EL (cell line): ENCODE measurements at places on chromosomes 5 and 9.

- DNase-seq, result peak; percentile 98
Measured at GRCh38 chr9:94139672-94140417, 55.6 kb downstream of the PTPDC1 start.

GRCh38 chr9:108994695-108995094 is 18.6 kb downstream of the CTNNAL1 start:
- peak; percentile 21 for DNase-seq

DNA sequence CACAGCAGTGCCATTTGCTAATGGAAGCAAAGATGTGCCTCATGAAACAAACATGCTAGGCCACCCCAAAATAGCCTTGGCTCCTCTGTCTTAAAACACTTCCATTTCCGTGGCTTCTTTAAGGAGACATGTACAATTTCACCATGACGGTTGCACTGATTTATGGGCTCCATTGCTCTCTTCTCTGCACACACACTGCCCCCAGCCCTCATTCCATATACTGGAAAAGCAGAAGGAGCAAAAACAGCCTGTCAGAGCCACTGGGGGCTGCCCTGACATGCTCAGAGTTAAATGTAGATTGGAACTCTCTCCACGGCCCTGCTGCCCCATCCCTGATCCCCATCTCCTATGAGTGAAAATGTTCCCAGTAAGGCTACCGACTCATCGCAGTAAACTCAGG is 114.8 kb downstream of the ROR2 start:
- DNase-seq, result no peak

GRCh38 chr5:93072831-93073459 is 508.1 kb downstream of the NR2F1-AS1 start:
- peak; percentile 65 for DNase-seq

- DNase-seq, result no peak
Measured at GRCh38 chr5:64775291-64775690, 6.6 kb downstream of the CWC27 start.

GRCh38 chr9:87547671-87548081 is 50.0 kb downstream of the DAPK1 start:
- DNase-seq, result no peak

- no peak for DNase-seq
Measured at GRCh38 chr9:121859646-121860045, 208.2 kb downstream of the DAB2IP start.

- no peak for DNase-seq
Measured at GRCh38 chr5:147512659-147513379, 3.0 kb upstream of the DPYSL3 start.

- DNase-seq, result no peak
Measured at GRCh38 chr5:149161850-149162249, 20.6 kb downstream of the ABLIM3 start.

DNA sequence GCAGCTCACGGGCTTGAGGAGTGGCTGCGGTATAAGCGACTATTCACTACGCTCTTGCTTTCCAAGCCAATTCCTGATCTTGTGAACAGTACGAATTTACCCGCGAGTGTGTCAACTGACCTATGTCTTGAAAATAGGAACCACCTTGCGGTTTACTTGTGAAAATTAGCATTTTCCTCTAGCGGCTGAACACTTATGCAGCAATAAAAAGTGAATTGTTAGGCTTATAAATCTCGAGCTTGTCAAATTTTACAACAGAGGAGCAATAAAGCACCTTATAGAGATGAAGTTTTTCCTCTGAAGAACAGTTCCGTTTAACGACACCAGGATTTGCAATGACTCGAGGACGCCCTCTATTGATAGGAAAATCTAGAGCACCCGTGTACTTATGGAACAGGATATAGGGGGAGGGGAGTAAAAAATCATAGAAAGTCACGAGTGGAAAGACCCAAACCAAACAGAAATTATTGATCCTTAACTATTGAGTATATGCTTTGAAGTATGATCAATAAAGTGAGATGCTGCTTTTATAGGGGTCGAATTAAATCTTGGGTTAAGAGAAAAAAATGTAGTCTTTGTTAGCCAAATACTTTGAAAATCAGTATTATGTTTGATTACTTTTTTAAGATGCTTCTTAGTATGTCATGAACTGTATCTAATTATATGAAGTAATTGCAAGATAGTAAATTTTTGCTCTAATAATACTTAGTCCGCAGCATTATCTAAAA is 1.9 kb upstream of the RGMB start:
- DNase-seq, result peak; percentile 94

DNA sequence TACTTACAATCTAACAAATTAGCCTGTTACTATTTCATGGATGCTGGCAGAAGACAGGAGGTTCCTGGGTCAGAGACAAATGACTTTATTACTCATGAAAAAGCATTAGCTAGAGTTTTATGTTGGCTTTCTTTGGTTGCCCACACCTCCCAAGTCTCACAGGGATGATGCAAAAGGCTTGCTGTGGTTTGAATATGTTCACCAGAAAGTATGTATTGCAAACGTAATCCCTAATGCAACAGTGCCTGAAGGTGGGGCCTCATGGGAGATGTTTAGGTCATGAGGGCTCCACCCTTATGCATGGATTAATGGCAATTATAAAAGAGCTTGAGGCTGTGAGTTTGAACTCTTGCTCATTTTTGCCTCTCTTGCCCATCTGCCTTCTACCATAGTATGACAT is 28.5 kb downstream of the DPYSL3 start:
- peak; percentile 77 for DNase-seq

GRCh38 chr5:148961261-148962199 is 101.3 kb downstream of the SH3TC2 start:
- no peak for DNase-seq

GRCh38 chr5:176362233-176362490 is 598 bp upstream of the KIAA1191 start:
- no peak for DNase-seq

- DNase-seq, result no peak
Measured at GRCh38 chr5:174990909-174991308, 266.5 kb downstream of the MSX2 start.
